Activated CD4-positive, alpha-beta T cell treated with anti-CD3 and anti-CD28 coated beads, Interleukin-2, amount 10 ng/mL, durations not matched to agents 24 days and 14 days (primary cell): ENCODE measurements at places on chromosomes 7 and 10. TPM values are rescaled to one million over a fixed set of nuclear protein-coding genes. Genes with fewer than 3 reads are reported as not detected.
A peak's percentile ranks its signal among the peaks of the same experiment; 100 is the strongest.

NPC1L1 gene
- not detected in 2 replicates for total RNA-seq

GCK gene
- total RNA-seq, result 1.7 and 2.0 TPM in 2 replicates

NRAP gene
- total RNA-seq, result not detected in 2 replicates

DNA sequence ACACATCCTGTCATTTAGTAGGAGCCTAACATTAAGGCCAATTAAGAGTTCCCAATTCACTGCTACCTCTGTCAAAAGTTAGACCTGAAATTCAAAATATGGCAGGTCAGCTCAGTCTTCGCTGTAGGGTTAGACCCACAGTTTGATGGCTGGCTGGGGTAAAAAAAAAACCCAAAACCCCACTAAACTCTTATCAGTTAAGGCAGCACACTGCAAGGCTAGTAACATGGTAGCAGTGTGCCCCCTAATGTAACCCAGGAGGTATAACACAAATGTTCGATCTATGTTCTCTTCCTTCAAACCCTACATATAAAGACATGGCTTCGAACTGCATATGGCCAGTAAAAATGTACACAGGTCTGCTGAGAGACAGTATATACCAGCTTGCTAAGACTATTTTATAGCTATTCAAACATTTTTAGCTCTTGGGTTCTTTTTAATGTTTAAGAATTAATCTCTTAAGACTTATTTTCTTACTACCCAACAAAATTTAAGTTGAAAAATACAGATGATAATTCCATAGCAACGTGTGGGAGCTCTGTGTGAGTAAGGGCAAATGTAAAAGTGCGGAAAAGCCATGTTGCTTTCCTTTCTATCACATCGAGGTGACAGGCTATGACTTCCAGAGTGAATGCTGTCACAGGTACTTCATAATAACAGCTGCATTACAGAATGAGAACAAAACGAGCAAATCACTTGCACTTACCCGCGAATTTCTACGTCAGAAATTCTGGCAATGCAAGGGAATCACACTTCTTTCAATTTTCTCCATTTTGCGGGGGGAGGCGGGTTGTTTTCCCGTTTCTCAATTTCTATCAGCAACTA lies 168.4 kb upstream of the IMMP2L start:
- DNase-seq, result no peak
- no peaks in the 10 kb centered on the region for H3K36me3 ChIP-seq
- H3K27me3 ChIP-seq, result no peaks in the 10 kb centered on the region
- H3K4me1 ChIP-seq, result no peaks in the 10 kb centered on the region
- H3K4me3 ChIP-seq, result no peak overlapping the region
- H3K27ac ChIP-seq, result no peak overlapping the region

DNA sequence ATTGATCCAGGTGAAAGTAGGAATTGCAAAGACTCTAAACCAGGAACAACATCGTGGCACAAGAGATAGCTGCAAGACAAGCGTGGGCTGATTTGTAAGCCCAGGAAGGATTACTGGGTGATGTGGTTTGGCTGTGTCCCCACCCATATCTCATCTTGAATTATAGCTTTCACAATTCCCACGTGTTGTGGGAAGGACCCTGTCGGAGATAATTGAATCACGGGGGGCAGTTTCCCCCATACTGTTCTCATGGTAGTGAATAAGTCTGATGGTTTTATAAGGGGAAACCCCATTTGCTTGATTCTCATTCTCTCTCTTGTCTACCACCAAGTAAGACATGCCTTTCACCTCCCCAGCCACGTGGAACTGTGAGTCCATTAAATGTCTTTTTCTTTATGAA lies 59.5 kb downstream of the ST8SIA6 start:
- no peaks in the 10 kb centered on the region for H3K36me3 ChIP-seq
- no peak overlapping the region for H3K27ac ChIP-seq
- H3K27me3 ChIP-seq, result peaks cover 15% of the 10 kb centered on the region
- no peak overlapping the region for H3K4me3 ChIP-seq
- DNase-seq, result no peak

GRCh38 chr10:109899356-109900331 lies 23.7 kb downstream of the XPNPEP1 start:
- no peak for DNase-seq
- H3K27me3 ChIP-seq, result no peaks in the 10 kb centered on the region
- H3K4me1 ChIP-seq, result peaks cover 57% of the 10 kb centered on the region
- H3K27ac ChIP-seq, result peak overlapping the region; percentile 70
- no peak overlapping the region for H3K4me3 ChIP-seq

- no peaks in the 10 kb centered on the region for H3K27me3 ChIP-seq
- DNase-seq, result no peak
- H3K4me1 ChIP-seq, result no peaks in the 10 kb centered on the region
- H3K4me3 ChIP-seq, result no peak overlapping the region
Observed at GRCh38 chr10:55509168-55509567, 708.1 kb upstream of the PCDH15 start.

- no peaks in the 10 kb centered on the region for H3K36me3 ChIP-seq
- no peak overlapping the region for H3K4me3 ChIP-seq
- no peaks in the 10 kb centered on the region for H3K27me3 ChIP-seq
- H3K4me1 ChIP-seq, result no peaks in the 10 kb centered on the region
Observed at GRCh38 chr7:80604436-80604835, 34.0 kb upstream of the CD36 start.

DNA sequence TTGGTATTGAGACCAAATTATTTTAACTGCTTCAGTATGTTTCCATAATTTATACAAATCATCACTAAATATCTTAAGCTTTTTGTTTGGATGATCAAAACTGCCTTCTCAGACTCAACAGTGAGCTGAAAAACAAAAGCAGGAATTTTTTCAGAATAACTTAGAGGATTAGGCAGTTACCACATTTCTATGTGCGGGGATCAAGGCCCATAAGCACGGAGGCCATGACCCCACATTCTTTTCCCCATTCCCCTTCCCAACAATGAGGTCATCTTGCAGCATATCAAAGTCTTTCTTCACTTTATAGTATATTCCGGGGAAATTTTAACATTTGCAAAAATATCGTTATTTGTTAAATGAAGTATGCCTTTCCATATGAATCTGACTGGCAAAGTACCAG lies 125.8 kb downstream of the ELMO1 start:
- peaks cover 12% of the 10 kb centered on the region for H3K4me1 ChIP-seq
- no peak overlapping the region for H3K27ac ChIP-seq
- DNase-seq, result no peak
- H3K36me3 ChIP-seq, result peaks cover 27% of the 10 kb centered on the region
- H3K4me3 ChIP-seq, result no peak overlapping the region
- no peaks in the 10 kb centered on the region for H3K27me3 ChIP-seq
